ENCODE measurements at places on chromosomes 5 and 9.

DNA sequence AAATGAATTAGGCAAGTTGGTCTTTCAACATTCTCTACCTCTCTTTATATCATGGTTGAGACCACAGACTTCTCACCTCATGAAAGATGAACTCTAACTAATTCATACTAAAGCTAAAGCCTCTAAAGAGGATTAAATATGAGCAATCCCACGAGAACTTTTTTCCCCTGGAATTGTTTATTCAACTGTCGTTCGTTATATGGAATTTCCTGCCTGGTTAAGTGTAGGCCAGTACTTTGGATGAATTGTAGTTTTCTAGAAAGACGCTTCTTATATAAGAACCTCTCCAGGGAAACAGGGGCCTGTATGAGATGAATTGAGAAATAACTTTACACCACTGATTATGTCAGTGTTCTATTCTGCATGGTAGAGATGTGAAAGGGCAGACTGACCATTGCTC is 42.9 kb downstream of the PDCD1LG2 start:
- no peak for DNase-seq

DNA sequence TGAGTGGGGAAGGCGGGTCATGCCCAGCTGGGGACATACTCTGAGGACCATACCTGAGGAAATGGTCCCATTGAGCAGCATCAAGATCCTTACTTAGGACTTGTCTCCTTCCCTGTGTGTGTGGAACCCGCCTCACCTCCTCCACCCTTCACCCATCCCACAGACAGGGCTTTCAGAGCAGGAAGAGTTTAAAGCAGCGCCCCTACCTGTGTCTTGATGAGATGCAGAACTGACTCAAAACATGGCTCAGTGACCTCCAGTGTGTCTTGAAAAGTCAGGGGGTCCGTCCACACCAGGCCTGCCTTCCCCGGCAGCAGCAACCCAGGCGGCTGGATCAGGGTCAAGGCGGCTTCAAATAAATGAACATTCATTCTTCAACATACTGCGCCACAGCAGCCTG is 38.4 kb downstream of the PLAC8L1 start:
- DNase-seq: no peak

DNA sequence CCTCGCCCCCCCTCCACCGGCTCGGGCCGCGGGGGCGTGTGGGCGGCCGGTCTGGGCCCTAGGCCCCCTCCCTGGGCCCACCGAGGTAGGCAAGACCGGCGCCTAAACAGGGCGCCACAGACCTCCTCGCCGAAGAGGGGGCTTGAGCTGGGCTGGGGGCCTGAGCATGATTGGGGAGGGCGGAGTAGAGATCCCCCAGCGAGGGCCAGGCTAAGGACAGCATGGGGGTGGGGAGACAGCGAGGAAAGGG is 108.9 kb downstream of the PSD2 start:
- DNase-seq: no peak

GRCh38 chr5:35046774-35047173 is 975 bp downstream of the AGXT2 start:
- DNase-seq: peak; percentile 89

DNA sequence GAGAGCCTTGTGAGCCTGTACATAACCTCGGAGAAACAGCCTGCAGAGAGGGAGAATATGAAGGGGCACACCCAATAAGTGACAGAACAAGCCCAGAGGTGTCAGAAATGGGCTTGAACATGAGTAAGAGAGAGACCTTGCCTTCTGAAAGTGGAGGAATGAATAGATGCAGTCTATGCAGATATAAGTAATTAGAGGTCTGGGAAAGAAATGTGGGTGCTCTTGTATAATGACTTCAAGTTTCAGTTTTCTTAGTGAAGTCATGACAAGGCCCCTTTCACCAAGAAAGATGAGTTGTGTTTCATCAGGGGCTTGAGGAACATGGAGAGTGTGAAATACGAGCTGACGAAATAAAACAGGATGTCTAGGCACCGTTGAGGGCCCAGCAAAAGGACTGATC is 15.1 kb downstream of the GRAMD2B start:
- DNase-seq: no peak

DNA sequence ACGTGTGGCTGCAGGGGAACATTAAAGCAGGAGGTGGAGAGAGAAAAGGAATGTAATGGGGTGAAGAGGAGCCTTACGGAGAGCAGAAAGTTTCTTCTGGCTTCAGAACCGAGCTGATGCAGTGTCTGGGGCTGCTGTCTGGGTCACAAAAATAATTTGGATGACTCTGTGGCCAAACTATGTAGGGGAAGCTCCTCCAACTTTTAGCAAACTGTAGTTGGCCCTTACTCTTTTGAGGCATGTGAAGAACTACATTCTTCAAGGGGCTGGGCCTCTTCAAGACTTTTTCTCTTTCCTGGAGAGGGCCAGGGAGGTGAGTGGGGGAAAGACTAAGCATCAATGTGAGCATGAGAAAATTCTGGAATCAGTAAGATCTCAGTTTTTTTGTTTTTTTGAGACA is 31.9 kb upstream of the SPARC start:
- DNase-seq: peak; percentile 79

GRCh38 chr5:145551714-145552113 is 283.4 kb downstream of the PRELID2 start:
- no peak for DNase-seq

GRCh38 chr5:55344392-55344992 is 36.7 kb downstream of the MTREX start:
- peak; percentile 57 for DNase-seq

DNA sequence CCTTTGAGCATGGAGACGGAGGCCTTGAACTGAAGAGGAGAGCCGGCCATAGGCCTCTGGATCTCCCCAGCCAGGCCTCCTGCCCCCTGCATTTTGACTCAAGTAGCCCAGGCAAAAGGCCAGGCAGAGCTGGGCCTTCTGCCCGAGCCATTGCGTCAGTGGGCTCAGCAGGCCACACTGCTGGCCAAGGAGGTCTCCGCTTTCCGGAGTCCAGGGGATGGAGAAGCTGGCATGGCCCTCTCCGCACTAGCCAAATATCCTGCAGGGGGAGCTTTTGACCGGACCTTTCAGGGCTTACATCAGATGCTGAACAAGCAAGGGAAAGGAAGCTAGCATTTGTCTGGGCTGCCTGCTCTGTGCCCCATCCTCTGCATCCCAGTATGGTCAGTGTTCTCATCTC is 386.8 kb downstream of the TRIM36 start:
- no peak for DNase-seq

- no peak for DNase-seq
These were observed 391.1 kb upstream of the ZNF608 start for GRCh38 chr5:125137535-125137934.

DNA sequence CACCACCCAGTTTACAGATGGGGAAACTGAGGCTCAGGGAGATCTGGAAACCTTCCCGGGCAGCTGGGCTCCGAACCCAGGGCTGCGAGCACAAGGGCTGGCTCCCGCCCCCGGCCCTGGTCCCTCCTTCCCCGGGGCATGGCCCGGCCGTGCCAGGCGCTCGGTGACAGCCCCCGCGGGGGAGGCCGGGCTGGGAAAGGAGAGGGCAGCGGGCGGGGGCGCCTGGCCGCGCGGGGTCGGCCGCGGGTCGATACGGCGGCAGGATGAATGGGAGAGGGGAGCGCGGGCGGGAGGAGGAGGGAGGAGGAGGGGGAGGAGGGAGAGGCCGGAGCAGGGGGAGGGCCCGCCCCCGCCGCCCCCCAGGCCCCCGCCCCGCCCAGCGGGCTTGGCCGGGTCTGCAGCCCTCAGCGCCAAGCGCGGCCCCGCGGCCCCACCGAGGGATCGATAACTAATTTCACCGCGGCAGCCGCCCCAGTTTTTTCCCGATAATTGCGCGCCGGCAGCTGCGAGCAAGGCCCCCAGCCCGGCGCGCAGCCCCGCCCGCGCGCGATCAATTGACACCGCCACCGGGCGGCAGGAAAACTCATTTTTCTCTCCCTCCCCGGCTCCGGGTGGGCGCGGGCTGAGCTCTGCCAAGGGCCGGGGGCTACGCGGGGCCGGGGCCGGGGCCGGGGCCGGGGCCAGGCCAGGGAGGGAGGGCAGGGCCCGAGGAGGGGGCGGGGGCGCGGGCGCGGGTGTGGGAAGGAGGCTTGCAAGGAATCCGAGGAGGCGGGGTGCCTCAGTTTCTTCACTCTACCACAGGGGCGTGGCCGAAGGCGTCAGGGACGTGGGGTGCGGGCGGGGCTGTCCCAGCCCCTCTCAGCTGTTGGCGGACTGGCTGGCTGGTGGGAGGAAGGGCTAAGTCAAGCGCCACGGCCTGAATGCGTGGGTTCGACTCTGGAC is 52.1 kb downstream of the C9orf50 start:
- peak; percentile 51 for DNase-seq

GRCh38 chr9:76583256-76583655 is 124.3 kb downstream of the GCNT1 start:
- DNase-seq: no peak

- no peak for DNase-seq
These were observed 3.8 kb upstream of the COL27A1 start for GRCh38 chr9:114151426-114151956.

- no peak for DNase-seq
These were observed 216.6 kb upstream of the EFNA5 start for GRCh38 chr5:107887166-107887943.

GRCh38 chr5:23655674-23656073 is 148.3 kb downstream of the PRDM9 start:
- DNase-seq: no peak

GRCh38 chr9:114688379-114688778 is 6.4 kb upstream of the TEX48 start:
- DNase-seq: no peak

DNA sequence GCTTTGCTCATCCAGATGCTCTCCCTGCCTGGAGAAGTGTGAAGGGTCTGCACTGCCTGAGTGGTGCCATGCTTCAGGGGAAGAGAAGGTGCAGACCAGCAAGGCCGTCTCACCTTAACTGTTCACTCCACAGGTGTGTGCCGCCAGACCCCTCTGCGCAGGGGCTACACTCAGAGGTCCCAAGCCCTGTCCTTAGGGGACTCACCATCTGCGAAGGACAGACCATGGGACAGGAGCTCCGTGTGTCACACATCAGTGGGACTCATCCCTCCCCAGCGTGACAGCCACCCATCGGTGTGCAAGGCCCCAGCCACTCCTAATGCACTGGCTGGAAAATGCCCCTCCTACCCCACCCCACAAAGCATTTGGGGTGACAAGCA is 142.9 kb downstream of the OLFM1 start:
- DNase-seq: no peak

GRCh38 chr5:103929338-103930013 is 366.9 kb upstream of the NUDT12 start:
- DNase-seq: no peak

- no peak for DNase-seq
These were observed 72.4 kb upstream of the NTRK2 start for GRCh38 chr9:84597131-84597530.

DNA sequence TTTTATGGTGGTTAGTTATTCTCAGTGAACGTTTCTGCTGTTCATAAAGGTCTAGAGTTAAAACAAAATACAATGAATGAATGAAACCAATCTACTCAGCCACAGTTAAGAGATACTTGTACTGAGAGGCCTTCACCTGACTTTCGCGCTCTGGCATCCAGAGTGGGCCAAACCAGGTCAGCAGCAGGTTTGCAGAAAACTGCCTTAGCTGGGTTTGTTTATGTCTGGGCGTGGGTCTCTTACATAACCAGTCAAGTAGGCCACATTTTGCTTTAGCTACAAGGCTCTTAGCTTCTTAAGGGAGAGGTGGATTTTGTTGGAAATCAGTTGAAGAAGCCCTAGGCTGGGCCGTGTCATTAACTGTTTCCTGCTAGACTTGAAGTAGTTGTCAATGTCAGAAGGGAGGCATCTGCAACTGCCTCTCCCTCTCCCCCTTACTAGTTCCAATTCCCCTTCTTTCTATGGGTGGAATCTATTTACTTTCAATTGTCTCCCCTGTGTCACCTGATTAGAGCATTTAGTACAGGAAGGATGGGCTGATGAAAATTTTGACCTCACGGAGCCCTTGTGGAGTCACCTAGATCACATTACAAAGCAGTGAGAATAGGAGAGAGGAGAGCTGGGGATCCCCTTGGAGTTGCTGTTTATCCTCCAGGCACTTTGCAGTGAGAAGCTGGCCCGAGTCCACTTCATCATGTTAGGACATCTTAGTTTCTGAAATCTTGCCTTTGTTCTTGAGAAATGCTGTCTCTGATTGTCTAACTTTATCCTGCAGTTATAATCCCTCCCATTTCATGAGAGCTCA is 200.5 kb downstream of the ARHGEF28 start:
- peak; percentile 61 for DNase-seq

- no peak for DNase-seq
These were observed 15.2 kb downstream of the RAPGEF1 start for GRCh38 chr9:131724683-131725082.

DNA sequence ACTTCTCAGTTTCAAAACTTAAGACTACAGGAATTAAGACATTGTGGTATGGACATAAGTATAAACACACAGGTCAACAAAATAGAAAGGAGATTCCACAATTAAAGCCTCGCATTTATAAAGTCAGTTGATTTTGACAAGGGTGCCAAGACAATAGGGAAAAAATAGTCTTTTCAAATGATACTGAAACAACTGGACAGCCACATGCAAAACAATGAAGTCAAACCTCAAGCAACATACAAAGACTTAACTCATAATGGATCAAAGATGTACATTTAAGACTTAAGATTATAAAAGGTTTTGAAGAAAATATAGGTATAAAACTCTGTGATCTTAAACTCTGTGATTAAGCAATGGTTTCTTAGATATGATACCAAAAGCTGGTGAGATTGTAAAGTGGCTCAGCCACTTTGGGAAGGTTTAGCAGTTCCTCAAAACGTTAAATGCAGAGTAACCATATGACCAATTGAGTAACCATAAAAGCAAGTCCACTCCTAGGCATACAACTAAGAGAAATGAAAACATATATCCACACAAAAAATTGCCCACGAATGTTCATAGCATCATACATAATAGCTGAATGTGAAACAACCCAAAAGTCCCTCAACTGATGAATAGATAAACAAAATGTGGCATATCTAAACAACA is 22.0 kb downstream of the HINT1 start:
- no peak for DNase-seq

DNA sequence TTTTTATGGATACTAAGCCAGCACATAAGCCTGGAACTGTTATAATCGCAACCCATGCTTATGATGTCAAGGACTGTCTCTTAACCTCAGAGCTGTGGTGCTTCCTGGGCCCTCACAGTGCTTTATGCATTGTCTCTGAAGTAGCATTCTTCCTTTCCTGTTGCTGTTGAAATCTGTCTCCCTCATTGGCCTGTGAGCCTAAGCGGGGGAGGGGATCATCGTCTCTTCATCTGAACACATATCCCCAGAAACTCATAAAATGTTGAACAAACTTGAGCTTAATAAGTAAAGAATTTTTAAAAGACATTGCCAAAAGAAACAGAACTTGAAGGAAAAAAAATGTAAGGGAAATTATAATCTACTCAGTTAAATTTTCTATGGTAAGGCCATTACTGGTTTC is 80.3 kb downstream of the SGCD start:
- DNase-seq: no peak

DNA sequence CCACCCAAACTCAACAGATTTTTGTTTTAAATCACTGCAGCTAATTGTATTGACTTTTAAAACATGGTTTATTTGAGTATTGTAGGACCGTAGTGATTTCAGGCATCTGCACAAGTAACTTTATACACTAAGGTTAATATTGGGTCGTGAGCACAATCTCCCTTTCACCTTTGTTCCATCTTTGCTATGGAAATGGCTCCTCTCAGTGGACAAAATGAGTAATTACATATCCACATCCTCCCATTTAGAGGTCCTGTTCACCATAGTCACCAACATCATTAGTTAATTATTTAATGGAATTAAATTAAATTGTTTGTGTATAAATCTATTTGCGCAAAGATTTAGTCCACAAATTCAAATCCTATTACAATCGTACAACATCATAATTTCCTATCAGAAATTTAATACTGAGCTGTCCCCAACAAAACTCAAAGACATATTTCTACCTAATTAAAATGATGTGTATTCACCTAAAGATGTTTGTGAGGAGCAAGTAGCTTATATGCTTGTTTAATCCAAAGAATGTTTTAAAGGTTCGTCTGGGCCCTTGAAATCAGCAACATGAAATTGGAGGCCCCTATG is 173.0 kb upstream of the DAPK1 start:
- peak; percentile 57 for DNase-seq

Data from AG20443 (cell line).